ENCODE measurements at places on chromosomes 13 and 19.

DNA sequence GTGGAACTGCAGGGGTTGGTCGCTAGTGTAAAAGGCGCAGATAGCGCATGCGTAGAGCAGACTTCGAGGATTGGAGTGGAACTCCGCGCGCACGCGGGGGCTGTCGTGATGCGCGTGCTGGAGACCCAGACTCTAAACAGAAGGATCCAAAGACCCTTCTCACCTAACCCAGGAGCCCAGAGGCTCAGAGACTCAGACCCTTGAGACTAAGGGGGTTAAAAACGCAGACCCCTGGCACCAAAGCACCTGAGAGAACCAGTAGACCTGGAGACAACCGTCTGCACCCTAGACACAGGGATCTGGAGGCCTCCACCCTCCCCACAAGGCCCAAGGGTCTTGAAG, 567 bp upstream of the CTU1 start:
- DNase-seq: no peak

DNA sequence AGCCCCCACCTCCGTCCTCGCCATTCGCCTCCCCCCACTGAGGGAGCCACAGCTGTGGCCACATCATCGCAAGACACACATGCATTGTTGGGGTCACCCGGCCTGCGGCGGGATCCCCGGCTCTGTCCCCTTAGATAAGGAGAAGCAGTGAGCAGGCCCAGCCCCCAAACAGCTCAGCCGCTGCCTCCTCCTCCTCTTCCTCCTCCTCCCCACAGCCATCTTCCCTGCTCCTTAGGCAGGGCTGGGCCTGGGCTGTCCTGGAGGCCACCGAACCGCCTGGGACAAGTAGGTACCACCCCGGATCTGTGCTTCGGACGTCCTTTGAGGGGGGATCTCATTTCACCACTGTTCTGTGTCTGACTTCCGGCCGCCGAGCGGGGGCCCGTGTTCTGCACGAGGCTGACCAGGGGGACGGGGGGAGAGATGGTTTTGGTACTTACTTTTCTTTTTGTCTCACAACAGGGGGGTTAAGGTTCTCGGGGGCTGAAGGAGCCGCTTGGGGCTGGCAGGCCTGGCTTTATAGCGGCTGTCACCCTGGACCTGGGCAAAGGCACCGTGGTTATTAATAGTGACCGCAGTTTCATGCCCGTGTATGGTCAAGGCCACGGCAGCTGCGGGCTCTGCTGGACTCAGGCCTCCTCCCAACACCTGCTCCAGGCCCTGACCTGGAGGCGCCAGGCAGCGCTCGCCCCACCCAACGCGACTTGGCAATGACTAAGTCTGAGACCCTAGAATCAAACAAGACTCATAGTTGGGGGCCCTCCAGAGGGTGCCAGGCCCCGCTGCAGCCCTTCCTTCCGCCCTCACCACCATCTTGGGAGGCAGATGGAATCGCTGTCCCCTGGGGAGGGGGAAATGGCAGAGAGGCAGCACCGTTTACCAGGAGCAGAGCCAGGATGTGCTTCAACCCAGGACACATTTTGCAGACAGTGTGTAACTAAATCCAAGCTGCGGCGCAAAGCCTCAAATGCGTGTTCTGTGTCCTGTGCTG, 18.3 kb downstream of the NMRK2 start:
- no peak for DNase-seq

GRCh38 chr13:91722267-91722884, 324.0 kb downstream of the GPC5 start:
- peak; percentile 42 for DNase-seq

- DNase-seq: no peak
Measured at GRCh38 chr19:33024398-33024797, 40.3 kb downstream of the RHPN2 start.

DNA sequence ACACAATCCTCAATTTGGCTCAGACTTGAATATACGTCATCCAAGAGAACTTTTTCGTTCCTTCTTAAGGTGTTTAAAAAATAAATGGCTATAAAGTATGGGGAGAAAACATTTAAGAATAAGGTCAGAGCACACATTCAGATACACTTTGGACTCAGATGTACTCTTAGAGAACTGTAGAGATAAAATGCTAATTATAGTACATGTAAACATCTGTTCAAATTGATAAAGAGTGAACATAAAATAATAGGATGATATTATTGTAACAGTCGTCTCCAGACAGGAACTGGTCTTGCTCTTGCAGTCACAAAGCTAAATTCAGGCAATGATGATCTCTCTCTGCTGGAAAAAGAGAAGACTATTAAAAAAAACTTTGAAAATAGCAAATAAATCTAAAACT, 91.4 kb downstream of the RBM26 start:
- DNase-seq: no peak

DNA sequence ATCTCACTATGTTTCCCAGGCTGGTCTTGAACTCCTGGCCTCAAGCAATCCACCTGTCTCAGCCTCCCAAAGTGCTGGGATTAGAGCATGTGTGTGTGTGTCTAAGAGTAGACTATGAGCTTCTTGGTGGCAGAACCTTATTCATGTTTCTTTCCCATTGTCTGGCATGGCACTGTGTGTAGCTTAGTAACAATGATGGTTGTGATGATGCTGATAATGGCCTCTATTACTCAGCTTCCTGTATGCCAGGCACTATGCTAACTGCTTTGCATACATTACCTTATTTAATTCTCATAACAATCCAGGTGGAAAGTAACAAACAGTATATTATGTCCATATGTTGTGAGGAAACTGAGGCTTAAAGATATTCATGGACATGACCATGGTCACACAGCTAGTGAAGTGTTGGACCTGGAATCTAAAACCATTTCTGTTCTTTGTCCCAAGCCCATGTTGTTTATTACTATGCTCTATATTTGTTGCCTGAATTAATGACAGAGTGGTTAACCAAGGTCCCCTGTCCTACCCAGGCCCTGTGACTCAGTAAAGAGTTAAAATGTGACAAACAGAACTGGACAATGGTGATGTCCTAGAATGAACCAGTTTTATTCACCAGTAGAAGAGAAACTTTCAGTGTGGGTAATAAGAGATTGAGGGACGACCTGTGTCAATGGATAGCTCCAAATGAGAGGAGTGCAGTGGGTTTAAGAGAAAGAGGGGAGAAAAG, 109.6 kb downstream of the KLF5 start:
- no peak for DNase-seq

DNA sequence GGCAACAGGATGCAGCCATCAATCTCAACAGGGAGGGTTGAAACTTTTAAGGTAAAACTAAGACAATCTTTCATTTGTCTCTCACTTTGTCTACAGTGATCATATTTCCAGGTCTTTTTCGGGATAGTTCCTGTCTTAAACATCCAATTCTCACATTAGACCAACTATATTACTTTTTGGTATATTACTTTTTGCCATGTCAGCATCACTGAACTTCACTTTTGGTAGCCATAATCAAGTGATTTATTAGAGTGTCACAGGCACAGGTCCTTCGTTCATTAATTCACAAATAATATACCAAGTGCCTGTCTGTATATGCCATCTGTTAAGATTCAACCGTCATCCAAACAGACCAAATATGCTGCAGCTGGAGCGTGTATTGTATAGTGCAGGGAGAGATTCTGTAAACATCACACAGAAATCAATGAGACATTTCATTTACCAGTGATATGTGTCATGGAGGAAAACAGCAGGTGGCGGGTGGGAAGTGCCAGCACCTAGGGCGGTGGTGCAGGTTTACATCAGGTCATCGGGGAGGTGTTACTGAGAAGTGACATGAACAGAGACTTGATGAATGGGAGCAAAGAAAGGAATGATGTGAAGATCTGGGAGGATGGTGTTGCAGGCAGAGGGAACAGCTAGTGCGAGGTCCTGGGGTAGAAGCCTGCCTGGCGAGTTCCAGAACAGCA, 24.9 kb downstream of the ARHGEF7 start:
- DNase-seq: no peak

DNA sequence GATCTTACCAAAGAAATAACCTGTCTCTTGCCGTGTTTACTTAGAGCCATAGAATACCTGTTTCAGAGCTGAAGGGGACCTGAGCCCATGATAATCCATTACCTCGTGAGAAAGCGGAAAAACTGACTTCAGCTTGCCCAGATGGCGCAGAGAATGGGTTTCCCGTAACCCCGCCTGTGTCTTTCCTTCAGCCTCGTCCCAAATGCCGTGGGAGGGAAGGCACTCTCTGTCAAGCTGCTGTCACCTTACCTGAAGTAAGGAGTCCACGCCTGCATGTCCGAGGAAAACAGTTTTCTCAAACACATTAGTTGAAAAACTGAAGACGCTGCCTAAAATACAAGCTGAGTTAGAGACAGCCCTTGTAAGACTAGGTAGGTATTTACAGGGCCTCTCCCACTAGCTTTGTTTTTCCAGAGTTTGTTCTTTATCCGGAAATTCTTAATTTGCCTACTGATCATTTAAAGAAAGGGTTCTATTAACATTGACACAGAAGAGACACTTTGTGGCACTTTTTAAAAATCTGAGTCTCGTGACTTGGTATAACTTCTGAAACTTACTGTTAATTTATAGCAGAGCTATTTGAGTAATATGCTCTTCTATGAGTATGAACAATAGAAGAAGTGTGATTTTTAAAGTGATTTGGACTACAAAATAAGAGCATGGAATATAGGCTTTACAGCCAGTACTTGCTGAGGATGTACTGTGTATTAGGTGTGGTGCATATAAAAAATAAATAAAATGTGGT, 1.3 kb upstream of the INTS6 start:
- DNase-seq: peak; percentile 31

DNA sequence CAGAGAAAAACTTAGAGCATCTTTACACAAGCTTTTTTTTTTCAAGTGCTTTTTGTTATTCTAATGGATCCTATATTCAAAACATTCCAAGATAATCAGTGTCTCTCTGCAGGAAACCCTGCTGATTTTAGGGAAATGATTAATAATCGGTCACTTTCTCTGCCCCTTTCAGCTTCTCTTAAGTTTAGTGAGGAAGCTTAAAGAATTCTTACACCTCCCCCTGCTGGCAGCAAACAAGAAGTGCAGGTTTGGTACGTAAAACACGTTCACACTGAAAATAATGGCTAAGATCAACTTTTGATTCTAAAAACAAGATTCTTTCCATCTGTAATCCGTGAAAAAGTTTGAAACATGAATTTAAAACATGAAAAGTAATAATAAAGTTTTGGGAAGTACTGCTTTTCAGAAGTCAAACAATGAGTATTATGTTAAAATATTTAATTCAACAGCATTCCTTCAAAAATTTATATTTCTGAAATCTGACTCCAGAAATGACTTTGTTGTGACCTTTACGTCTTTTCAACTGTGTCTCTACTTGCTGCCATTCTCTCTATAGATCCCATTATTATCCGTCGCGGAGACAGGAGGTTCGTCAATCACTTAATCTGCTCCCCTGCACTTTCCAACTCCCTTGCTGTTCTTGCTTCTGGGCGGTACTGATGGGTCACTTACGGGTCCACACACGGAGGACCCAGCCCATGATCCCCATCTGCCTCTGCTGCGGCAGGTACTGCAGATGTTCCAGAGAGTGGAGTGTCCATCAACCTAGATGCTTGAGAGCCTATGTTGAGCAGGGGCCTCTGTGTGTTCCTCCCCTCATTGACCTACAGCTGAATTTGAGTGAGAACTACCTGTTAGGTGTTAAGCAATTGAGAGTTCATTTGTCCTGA, 203.1 kb upstream of the EDNRB start:
- DNase-seq: peak; percentile 42

DNA sequence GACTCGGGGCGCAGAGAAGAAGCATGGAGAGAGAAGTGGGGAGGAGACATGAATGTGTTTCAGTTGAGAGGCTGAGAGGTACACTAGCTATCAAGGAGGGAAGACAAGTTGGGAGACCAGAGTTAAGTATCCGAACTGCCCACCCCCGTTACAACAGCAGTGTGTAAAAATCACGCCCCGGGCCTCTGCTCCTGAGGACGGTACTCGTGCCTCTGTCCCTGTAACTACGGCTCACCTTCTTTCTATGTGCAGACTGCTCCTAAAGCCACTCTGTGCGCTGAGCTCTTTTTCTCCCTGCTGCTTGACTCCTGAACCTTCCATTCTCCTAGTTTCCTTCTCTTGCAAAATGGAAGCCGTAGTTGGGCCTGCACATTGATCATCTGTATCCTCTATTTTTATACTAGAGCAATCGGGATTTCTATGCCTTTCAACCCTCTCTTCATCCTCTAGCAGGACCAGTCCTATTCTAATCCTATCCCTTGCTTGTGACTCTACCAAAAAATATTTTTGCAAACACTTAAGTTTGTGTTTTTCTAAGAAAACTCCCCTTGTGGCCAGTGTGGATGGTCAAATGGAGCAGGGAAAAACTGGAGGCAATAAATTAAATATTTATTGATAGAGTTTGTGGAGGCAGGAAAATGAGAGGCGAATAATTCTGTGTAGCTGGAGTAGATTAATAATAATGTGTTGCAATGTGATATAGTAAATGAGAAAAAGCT, 569 bp downstream of the POLR1D start:
- no peak for DNase-seq

- DNase-seq: no peak
Measured at GRCh38 chr19:21848706-21849105, 12.7 kb upstream of the ZNF43 start.

- DNase-seq: no peak
Measured at GRCh38 chr13:45337803-45338202, 3.2 kb downstream of the TPT1 start.

GRCh38 chr13:31310786-31311185, 111.0 kb downstream of the B3GLCT start:
- DNase-seq: no peak

DNA sequence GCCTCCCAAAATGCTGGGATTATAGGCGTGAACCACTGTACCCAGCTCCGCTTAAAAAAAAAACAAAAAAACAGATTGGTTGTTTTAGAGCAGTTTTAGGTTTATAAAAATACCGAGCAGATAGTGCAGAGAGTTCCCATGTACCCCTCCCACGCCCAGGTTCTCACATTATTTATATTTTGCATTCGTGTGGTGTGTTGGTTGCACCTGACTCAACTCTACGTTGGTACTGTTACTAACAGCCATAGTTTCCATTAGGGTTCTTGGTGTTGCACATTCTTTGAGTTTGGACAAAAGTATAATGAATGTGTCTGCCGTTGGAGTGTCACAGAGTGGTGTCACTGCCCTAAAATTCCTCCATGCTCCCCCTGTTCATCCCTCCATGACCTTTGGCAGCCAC, 29.1 kb downstream of the MYO9B start:
- DNase-seq: no peak

DNA sequence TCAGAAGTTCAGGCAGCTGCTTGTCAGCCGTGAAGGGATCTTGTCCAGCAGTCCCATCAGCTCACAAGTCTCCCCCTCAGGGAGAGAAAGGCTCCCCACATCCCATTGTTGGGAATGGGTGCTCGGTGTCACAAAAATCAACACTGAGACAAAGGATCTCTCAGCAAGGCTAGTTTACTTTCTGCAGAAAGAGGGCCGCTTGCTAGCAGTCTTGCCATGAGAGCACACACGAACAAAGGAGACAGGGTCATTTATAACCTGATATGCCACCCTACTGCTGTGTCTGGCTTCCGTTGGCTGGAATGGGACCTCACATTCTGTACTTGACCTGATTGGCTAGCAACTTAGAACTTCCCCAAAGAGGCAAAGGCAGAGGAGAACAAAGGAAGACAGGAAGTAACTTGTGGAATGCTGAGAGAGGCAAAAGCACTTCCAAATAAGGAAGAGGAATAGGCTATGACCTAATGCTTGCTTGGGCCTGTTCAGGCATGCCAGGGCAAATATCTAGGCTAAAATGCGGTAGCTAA, 8.7 kb upstream of the IGFL3 start:
- peak; percentile 33 for DNase-seq
